ENCODE measurements at places on chromosomes 12 and 14.
A peak's percentile ranks its signal among the peaks of the same experiment; 100 is the strongest.

GRCh38 chr14:23148591-23149249 lies 29.7 kb upstream of the CEBPE start:
- DNase-seq = peak; percentile 52

DNA sequence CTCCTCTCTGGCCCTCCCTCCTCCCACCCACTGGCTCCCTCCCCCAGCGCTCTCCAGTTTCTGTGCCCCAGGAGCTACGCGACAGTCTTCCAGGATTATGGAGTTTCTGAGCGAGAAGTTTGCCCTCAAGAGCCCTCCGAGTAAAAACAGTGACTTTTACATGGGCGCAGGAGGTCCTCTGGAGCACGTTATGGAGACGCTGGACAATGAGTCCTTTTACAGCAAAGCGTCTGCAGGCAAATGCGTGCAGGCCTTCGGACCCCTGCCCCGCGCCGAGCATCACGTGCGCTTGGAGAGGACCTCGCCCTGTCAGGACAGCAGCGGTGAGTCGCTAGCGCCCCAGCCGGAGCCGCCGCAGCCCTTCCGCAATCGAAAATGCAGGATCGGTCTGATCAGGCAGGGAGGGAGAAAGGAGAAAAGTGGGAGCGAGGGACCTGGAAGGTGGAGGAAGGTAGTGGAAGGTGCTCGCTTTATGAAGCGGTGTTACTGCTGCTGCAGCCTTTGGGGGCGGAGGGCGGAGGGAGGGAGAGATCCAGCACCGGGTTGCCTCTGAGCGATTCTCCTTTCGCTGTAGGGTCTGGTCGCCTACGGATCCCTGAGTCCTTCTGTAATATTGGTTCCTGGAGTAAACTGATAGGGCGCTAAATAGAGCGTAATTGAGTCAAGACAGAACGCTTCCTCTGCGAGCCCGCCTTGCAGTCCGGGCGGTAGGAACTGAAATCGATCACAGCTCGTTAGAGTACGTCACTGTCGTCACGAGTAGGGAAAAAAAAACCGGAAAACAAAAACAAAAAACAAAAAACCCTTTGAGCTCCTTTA lies at the start of gene ALX1:
Gene ALX1, plus strand, starts transcription at position 56 of the 819 bp plus-strand sequence. Its CDS starts 42 bp downstream, at position 98.
- peak; percentile 6 for DNase-seq

DNA sequence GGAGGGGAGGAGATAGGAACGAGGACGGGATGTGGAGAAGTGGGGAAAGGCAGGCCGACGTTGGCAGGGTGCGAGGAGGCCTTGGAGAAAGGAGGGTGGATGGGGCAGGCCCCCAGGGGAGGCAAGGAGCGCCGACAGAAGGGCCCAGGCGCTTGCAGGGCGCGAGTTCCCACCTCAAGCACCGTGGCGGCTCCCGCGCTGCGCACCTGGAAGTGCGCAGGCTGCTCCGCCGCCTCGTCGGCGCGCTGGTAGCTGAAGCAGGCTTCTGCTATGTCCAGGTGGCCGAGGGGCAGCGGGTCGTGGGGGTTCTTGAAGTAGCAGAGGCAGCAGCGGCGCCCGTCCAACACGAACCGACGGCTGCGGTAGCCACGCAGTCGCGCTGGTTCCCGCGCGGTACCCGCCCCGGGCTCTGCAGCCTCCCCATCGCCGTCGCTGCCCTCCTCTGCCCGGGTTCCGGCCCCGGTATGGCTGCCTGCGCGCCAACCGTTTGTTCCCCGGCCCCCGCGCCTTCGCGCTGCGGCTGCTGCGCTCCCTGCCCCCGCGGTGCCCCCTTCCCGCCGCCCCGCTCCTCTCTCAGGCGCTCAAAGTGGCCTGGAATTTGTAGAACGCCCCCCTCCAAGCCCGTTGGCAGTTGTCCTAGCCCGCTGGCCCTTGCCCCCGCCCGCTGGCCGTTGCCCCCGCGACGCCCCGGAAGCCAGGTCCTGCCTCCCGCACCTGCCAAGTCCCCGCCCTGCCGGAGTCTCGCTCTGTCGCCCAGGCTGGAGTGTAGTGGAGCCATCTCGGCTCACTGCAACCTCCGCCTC lies 1.1 kb upstream of the ACTR6 start:
- DNase-seq = peak; percentile 8

- no peak for DNase-seq
These were observed 1378.3 kb upstream of the SEL1L start for GRCh38 chr14:82911930-82912329.

- peak; percentile 89 for DNase-seq
These were observed 38.9 kb downstream of the DMAC2L start for GRCh38 chr14:50350975-50351374.

DNA sequence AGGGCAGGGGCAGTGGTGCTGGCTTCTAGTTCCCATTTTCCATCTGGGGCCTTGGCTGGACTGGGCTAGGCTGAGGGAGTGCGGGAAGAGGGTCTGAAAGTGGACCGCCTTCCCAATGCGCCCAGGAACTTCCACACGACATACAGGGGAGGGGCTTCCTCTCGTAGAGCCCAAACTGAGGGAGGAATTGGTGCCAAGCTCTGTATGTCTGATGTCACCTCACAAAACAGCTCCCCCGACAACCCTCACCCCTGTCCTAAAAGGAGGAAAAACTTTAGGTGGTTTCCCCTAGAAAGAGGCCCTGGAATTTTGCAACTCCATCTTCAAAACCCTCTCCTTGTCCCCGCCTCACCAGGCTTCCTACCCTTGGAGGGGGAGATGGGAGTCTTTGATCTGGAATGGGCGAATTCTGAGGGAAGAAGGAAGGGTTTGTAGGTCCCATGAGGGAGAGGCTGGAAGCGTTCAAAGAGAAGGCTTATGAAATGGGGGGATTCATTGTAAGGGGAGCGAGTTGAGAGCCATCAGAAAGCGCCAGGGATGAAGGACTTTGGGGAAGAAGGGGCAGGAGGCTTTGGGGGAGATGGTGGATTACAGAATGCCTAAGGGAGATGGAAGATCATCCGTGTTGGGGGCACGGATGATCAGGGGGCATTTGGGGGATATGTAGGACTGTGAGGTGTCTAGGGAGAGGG lies 844 bp downstream of the GLTP start:
- peak; percentile 34 for DNase-seq

DNA sequence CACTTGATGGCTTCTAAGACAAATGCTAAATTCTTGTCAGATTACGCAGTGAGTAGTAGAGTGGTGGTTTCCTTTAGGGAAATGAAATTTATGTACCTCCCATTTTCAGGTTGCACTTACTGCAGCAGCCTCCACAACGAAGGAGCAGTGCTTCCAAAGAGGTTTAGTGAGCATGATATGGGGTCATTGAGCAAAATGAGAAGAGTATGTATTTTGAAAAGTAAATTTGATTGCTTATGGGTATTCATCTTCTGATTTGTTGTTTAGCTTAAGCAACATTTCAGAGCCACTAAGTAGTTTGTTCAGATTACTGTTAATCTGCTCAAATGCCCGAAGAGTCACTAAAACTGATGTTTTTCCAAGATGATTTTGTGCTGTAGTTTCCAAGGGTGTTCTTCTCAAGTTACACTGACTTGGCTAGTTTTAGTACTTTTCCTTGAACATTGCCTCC lies 493.6 kb downstream of the PCNX1 start:
- DNase-seq = no peak

DNA sequence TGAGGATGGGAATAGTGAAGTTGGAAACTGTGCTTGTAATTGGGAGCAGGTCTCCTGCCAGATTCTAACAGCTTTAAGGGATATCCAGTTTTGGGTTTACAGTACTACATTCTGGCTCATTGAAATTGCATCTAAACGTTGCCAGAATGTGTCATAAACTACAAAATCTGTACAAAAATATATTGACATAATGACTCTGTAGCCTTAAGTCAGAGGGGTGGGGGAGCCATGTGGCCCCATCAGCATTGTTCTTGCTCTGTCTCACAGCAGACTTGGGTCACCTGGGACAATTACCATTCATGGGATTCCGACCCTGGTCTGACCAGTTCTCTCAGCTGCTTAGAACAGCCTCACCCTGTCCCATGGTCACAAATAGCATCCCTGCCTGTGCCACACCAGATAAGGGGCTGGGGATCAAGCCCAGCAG lies 43.3 kb upstream of the MED13L start:
- DNase-seq = peak; percentile 40

- no peak for DNase-seq
These were observed 559.8 kb downstream of the RPL10L start for GRCh38 chr14:46091819-46092218.

GRCh38 chr12:22447223-22447622 lies 97.1 kb downstream of the C2CD5 start:
- peak; percentile 16 for DNase-seq

DNA sequence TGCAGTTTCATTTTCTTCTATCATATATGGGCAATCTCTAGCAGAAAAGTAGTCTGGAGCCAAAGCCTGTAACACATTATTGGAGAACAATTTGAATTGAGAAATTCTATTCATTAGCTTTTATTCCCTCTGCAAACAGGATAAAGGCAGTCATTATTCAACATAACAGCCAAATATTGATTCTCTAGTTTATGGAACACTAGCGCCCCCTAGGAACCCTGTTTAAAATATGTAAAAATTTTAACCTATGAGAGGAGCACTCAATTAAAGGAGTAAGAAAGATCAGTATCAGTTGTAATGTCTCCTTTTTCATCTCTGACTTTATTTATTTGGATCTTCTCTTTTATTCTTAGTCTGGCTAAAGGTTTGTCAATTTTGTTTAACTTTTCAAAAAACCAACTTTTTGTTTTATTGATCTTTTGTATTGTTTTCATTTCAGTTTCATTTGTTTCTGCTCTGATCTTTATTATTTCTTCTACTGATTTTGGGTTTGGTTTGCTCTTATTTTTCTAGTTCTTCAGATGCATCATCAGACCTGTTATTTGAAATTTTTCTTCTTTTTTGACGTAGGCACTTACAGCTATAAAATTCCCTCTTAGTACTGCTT lies 4.8 kb upstream of the LMNTD1 start:
- DNase-seq = peak; percentile 48

- peak; percentile 94 for DNase-seq
These were observed 12.1 kb downstream of the CSRP2 start for GRCh38 chr12:76866726-76867125.

- no peak for DNase-seq
These were observed 18.8 kb downstream of the CLMN start for GRCh38 chr14:95300697-95301526.

DNA sequence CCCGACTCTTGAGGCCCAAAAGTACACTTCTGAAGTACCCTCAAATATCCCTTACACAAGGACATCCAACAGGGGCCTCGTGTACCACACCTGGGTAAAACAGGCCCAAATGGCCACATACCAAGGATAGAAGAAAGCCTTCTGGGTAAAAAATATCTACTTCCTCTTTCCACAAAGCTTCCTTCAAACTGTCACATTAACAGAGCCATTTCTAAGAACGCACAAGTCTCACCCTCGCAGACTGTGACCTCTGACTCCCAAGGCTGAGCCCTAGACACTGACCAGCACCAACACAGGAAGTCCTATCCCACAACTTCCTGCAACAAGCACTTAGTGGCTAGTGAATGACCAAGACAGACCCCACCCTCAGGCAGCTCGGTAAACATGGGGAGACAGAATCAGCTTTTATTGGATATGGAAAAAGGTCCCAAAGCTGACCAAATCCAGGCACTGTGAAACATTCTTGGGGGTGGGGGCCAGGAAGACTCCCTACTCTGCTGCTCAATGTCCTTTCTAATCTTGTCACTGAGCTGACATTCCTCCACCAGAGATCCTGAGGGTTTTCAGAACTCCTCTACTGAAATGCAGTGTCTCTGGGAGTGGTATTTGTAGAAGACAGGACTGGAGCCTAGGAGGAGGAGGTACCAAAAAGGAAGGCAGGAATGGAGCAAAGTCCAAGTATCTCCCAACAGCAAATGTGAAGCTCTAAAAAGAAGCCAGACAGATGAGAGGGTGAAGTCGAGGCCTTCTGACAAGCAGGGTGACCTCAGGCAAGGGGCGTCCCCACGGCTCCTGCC lies 15.9 kb downstream of the KCTD10 start:
- DNase-seq = peak; percentile 58

GRCh38 chr14:51295646-51296263 lies 55.7 kb downstream of the TMX1 start:
- no peak for DNase-seq

DNA sequence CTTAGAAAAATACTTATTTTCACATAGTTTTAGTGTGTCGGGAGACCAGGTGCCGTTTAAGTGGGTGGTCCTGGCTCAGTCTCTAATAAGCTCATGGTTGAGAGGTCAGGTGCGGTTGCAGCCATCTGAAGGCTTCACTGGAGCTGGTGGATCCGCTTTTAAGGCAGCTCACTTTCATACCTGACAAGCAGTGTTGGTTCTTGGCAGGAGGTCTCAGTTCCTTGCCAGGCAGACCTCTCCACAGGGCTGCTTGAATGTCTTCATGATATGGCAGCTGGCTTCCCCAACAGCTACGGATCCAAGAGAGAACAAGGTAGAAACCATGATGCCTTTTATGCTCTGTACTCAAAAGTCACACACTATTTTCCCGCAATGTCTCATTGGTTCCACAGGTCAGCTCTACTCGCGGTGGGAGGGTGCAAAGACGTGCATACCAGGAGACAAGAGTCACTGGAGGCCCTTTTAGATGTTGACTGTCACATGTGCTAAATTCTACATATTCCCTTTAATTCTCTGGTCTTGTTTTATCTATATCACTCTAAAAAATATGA lies 8.0 kb upstream of the ZDHHC17 start:
- no peak for DNase-seq

DNA sequence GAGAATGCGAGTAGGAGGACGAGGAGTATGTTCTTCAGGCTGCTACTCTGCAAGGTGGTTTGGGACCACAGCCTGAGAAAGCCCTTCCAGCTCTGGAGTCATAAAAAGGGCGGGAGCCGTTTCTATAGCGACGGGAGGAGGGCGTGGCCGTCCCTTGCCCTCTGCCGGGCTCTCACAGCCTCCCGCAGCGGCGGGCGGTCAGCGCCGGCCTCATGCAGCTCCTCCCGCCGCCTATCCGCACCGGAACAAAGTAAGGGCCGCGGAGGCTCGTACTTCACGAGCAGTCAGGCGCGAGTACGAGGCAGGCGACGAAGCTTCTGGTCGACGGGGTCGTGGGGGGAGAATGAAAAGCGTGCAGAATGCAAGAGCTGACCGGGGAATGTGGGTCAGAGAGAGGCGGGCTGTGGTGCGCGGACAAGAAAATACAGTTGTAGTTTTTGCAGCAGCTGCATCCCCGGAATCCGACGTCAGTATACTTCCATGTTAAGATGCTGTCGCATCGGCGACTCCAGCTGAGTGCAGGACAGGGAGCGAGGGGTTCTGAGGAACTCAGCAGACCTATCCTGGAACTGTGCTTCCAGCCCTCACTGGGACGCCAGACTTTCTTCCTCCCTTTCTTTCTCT lies at the start of gene DYRK4:
Gene DYRK4, plus strand, starts transcription at position 175 of the 624 bp plus-strand sequence. Its CDS starts 38 bp downstream, at position 213.
- peak; percentile 64 for DNase-seq

- DNase-seq = peak; percentile 67
These were observed 16.6 kb downstream of the FBRSL1 start for GRCh38 chr12:132506328-132507160.

GRCh38 chr12:89305373-89305772 lies 46.9 kb downstream of the DUSP6 start:
- DNase-seq = no peak

Measured in AG10803 (cell line).